Activated CD4-positive, alpha-beta T cell treated with anti-CD3 and anti-CD28 coated beads, Interleukin-2, amount 10 ng/mL, durations not matched to agents 7 days and 5 days (primary cell): ENCODE measurements at places on chromosomes 6 and 20.
A peak's percentile ranks its signal among the peaks of the same experiment; 100 is the strongest.

DNA sequence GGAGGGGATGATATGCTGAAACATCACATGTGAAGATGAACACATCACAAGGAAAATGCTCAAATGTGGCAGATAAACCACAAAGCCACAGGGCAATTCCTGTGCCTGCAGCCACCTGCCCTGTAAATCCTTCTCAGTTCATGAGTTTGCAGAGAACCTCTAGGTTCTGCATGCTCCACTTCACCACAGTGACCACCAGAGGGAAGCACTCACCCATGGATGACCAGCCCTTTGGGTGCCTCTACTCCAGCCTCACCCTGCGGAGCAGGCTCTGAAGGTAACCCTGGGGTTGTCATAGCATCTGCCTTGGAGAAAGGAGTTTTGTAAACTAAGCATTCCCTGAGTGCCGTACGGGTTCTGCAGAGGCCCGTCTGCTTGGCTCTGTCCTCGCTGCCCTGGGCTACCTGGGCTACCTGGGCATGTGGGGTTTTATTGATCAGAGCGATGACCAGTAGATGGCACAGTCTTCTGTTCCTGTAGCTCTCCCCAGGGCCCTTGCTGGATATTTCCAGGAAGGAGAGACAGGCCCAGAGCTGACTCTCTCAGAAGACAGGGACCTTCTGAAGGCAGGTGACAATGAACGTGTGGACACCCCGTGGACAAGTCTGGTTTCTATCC lies 31.7 kb upstream of the CST1 start:
- no peak overlapping the region for H3K27ac ChIP-seq
- H3K27me3 ChIP-seq, result peaks cover 3% of the 10 kb centered on the region
- H3K4me3 ChIP-seq, result no peak overlapping the region
- no peaks in the 10 kb centered on the region for H3K36me3 ChIP-seq

- no peak overlapping the region for H3K27ac ChIP-seq
- H3K27me3 ChIP-seq, result no peaks in the 10 kb centered on the region
- no peaks in the 10 kb centered on the region for H3K4me1 ChIP-seq
- DNase-seq, result no peak
- no peak overlapping the region for H3K4me3 ChIP-seq
Measured at GRCh38 chr6:83558975-83559374, 46.6 kb downstream of the PRSS35 start.

- H3K4me3 ChIP-seq, result no peak overlapping the region
- no peaks in the 10 kb centered on the region for H3K36me3 ChIP-seq
- no peak overlapping the region for H3K27ac ChIP-seq
- no peak for DNase-seq
- peaks cover 2% of the 10 kb centered on the region for H3K27me3 ChIP-seq
- H3K4me1 ChIP-seq, result no peaks in the 10 kb centered on the region
Measured at GRCh38 chr6:80553071-80553740, 446.7 kb downstream of the BCKDHB start.

GRCh38 chr6:63521475-63522210 lies 50.6 kb upstream of the LOC128125822 start:
- H3K4me3 ChIP-seq, result no peak overlapping the region
- H3K4me1 ChIP-seq, result peaks cover 16% of the 10 kb centered on the region
- H3K27me3 ChIP-seq, result peaks cover 10% of the 10 kb centered on the region
- DNase-seq, result no peak

GRCh38 chr6:169320013-169320412 lies 66.4 kb upstream of the THBS2 start:
- no peak overlapping the region for H3K4me3 ChIP-seq
- no peaks in the 10 kb centered on the region for H3K27me3 ChIP-seq
- no peaks in the 10 kb centered on the region for H3K4me1 ChIP-seq

DNA sequence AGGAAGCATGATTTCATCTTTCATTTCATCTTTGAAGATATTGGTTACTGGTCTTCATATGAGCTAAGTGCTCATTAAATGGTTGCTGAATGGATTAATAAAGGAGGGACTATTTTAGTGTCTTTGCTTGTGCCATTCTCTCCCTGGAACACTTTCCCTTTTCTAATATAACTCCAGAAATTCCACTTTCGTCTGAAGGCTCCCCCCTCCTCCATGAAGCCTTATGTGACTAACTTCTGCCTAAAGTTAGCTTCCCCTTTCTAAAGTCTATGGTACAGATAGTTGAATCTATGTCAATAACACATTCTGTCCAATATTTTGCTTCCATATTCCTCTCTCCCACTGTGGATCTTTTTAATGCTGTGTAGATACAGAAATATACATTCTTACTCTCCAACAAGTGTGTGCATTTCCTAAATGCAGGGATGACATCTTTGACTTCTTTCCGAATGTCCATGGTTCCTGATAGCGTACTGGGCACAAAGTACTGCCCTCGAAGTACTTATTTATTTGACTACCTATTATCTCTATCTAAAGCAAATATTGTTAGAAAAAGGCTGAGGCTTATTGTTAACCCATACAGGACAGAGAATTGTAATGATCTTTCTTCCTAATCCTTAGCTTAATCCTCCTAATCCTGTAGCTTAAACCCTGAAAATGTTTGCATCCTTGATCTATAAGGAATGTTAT lies 84.7 kb upstream of the ELOVL5 start:
- peaks cover 8% of the 10 kb centered on the region for H3K4me1 ChIP-seq
- no peak overlapping the region for H3K27ac ChIP-seq
- DNase-seq, result no peak
- H3K27me3 ChIP-seq, result peaks cover 5% of the 10 kb centered on the region
- H3K4me3 ChIP-seq, result no peak overlapping the region

GRCh38 chr6:122791310-122791679 lies 2.2 kb downstream of the SMPDL3A start:
- H3K36me3 ChIP-seq, result no peaks in the 10 kb centered on the region
- H3K27me3 ChIP-seq, result peaks cover 45% of the 10 kb centered on the region
- H3K27ac ChIP-seq, result no peak overlapping the region
- H3K4me1 ChIP-seq, result peaks cover 8% of the 10 kb centered on the region
- no peak overlapping the region for H3K4me3 ChIP-seq

DNA sequence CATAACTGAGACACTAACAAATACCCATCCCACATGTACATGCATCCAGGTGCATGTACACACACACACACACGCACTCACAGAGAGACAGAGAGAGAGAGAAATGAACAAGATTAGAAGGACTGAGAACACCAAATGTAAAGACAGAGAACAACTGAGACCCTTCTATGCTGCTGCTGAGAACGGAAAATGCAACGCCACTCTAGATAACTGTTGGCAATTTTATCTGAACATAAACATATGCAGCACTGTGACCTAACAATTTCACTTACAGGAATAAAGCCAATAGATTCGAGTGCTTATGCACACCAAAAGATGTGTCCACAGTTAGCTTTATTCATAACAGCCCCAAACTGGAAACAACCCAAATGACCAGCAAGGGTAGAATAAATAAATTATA lies 103.8 kb upstream of the LY86 start:
- no peaks in the 10 kb centered on the region for H3K4me1 ChIP-seq
- no peaks in the 10 kb centered on the region for H3K36me3 ChIP-seq
- H3K27ac ChIP-seq, result no peak overlapping the region

GRCh38 chr20:49679634-49680033 lies 34.0 kb downstream of the B4GALT5 start:
- DNase-seq, result no peak
- H3K4me1 ChIP-seq, result peaks cover 56% of the 10 kb centered on the region
- no peaks in the 10 kb centered on the region for H3K27me3 ChIP-seq
- no peak overlapping the region for H3K4me3 ChIP-seq

DNA sequence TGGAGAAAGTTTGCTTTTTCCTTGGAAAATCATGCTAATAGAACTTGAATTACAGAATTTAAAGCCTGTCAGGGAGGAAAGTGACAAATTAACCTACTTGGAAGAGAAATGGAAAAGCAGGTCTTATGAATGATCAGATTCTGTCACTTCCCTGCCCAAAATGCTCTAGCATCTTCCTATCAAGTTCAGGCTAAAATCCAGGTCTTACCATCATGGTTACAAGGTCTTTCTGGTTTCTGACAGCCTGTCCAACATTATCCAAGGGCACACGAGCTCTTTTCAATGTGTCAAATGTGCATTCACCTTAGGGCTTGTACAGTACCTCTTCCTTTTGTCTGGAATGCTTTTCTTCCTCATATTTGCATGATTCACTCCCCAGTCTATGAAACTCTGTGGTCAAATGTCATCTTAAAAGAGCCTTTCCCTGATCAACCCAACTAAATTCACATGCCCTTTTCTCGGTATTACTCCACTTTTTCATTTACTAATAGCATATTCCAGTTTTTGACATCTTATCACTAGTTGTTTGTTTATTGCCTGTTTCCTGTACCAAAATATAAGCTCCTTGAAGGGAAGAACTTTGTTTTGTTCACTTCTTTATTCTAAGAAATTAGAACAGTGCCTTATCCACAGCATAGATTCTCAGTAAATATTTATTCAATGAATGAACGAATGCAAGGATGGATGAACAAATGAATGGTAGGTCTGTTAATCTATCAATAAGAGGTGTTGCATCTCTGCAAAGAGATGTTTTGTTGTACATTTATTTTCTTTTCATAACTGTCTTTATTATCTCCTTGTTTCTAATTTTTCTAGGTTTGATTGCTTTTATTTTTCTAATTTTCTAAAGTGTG lies 139.5 kb downstream of the BCAS1 start:
- no peak overlapping the region for H3K4me3 ChIP-seq
- no peak overlapping the region for H3K27ac ChIP-seq
- no peaks in the 10 kb centered on the region for H3K27me3 ChIP-seq
- peaks cover 2% of the 10 kb centered on the region for H3K36me3 ChIP-seq
- peaks cover 55% of the 10 kb centered on the region for H3K4me1 ChIP-seq
- DNase-seq, result no peak

GRCh38 chr6:35096129-35096862 lies 44.8 kb downstream of the TCP11 start:
- peaks cover 12% of the 10 kb centered on the region for H3K27me3 ChIP-seq
- H3K36me3 ChIP-seq, result no peaks in the 10 kb centered on the region
- no peak overlapping the region for H3K4me3 ChIP-seq
- no peaks in the 10 kb centered on the region for H3K4me1 ChIP-seq
- no peak for DNase-seq

GRCh38 chr6:130093546-130093945 lies 75.2 kb downstream of the L3MBTL3 start:
- DNase-seq, result no peak
- no peak overlapping the region for H3K4me3 ChIP-seq
- peaks cover 53% of the 10 kb centered on the region for H3K36me3 ChIP-seq

- no peaks in the 10 kb centered on the region for H3K36me3 ChIP-seq
- DNase-seq, result no peak
- no peak overlapping the region for H3K27ac ChIP-seq
- no peaks in the 10 kb centered on the region for H3K27me3 ChIP-seq
- no peak overlapping the region for H3K4me3 ChIP-seq
Measured at GRCh38 chr20:52965380-52965779, 6.8 kb upstream of the TSHZ2 start.

- no peak overlapping the region for H3K27ac ChIP-seq
- no peaks in the 10 kb centered on the region for H3K4me1 ChIP-seq
- no peak for DNase-seq
- no peak overlapping the region for H3K4me3 ChIP-seq
Measured at GRCh38 chr6:41658636-41659035, 20.4 kb downstream of the MDFI start.

DNA sequence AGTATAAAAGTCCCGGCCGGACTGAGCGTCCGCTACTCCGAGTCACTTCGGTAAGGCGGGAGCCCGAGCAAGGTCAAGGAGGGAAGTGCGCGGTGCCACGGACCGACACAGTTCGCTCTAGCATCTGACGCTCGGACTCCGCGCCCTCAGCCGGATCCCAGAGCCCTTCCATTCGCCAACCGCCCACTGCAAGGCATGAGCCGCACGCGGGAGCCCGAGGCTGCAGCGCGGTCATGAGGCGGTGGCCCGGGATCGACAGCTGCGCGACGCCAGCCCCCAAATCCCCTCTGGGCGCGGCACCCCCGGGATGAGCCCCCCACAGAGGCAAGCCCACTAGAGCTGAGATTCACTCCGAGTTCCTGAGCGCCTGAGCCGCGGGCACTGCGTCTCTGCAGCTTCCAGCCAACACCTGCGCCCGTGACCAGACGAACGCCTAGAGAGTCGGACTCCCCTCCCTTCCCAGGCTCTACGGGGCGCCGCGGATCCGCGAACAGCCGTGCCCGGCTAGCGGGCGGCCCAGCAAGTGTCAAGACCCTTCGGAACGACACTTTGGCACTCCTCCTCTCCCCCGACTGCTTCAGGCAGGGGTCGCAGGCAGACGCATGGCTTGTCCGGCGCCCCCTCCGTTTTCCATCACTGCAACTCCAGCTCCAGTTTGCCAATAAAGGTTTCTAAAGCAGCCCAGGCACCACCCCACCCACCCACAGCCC lies 725 bp upstream of the ISM1 start:
- DNase-seq, result peak; percentile 17
- H3K27ac ChIP-seq, result peak overlapping the region; percentile 79
- no peaks in the 10 kb centered on the region for H3K36me3 ChIP-seq
- H3K4me3 ChIP-seq, result peak overlapping the region; percentile 76

GRCh38 chr6:15677822-15678221 lies 15.0 kb upstream of the DTNBP1 start:
- H3K27ac ChIP-seq, result no peak overlapping the region
- H3K36me3 ChIP-seq, result no peaks in the 10 kb centered on the region
- no peak for DNase-seq

DNA sequence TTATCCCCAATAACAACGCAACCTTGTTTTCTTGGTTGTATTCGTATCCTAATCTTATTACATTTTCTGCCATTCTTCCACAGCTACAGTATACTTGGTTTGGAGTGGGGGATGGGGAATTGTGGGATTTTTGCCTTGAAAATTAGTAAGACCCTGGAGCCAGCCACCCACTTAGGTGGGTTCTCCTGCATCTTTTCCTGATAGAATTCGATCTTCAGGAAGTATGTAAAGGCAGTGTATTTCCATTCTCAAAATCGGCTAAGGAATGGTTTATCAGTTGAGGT lies 1.1 kb downstream of the ITCH start:
- H3K27ac ChIP-seq, result peak overlapping the region; percentile 90
- H3K4me1 ChIP-seq, result peaks cover 55% of the 10 kb centered on the region
- no peaks in the 10 kb centered on the region for H3K27me3 ChIP-seq
- peak overlapping the region; percentile 91 for H3K4me3 ChIP-seq

GRCh38 chr6:106398621-106399020 lies 38.1 kb downstream of the CRYBG1 start:
- H3K36me3 ChIP-seq, result no peaks in the 10 kb centered on the region
- no peak overlapping the region for H3K27ac ChIP-seq
- DNase-seq, result no peak

DNA sequence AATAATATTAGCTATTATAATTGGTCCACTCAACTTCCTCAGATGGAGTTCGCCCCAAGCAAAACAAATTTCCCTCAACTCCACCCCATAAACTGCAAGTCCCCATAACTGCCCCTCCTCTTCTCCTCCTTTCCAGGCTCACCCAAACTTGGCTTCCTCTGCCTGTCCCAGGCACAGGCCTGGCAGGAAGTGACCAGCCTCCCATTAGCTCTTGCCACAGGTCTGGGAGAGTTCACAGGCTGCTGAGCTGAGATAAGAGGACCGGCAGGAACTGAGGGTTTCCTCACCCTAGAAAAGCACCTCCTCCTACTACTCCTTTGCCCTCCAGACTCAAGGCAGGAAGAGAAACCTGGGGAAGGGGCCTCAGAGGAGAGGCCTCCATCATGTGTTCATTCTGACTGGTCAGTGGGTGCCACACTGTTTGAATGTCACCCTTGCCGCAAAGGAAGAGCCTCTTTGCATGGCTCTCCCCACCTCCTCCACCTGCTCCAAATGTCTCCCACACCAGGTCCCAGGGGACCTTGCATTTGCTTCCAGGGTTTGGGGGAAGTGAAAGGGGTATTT lies 24.5 kb upstream of the SMIM29 start:
- H3K27ac ChIP-seq, result no peak overlapping the region
- no peaks in the 10 kb centered on the region for H3K27me3 ChIP-seq
- H3K36me3 ChIP-seq, result no peaks in the 10 kb centered on the region
- H3K4me1 ChIP-seq, result no peaks in the 10 kb centered on the region
